ENCODE measurements at places on chromosomes 2 and 18. TPM values are rescaled to one million over a fixed set of nuclear protein-coding genes. Genes with fewer than 3 reads are reported as not detected.

The CCDC74B gene
- 0.51 TPM for total RNA-seq

The DNAH6 gene
- total RNA-seq, result under 0.01 TPM

The GDF7 gene
- 17.2 TPM for total RNA-seq

The OR6B2 gene
- not detected for total RNA-seq

The LRRTM1 gene
- not detected for total RNA-seq

The CCL20 gene
- total RNA-seq, result 0.89 TPM

The C2orf80 gene
- total RNA-seq, result not detected

The HSBP1L1 gene
- total RNA-seq, result 3.4 TPM

The LGALSL gene
- 3.8 TPM for total RNA-seq

The DCDC2C gene
- 0.13 TPM for total RNA-seq

The FRZB gene
- 0.13 TPM for total RNA-seq

The CERS6 gene
- 37.7 TPM for total RNA-seq

The ALKAL2 gene
- total RNA-seq, result not detected

The DIPK1C gene
- not detected for total RNA-seq

The DHRS9 gene
- not detected for total RNA-seq

The TUBA3E gene
- total RNA-seq, result not detected

The RRM2 gene
- 29.1 TPM for total RNA-seq

The LAMA3 gene
- total RNA-seq, result 7.0 TPM

The SCN7A gene
- not detected for total RNA-seq

The DCAF17 gene
- total RNA-seq, result 12.5 TPM

The DNER gene
- total RNA-seq, result under 0.01 TPM

The MRPL30 gene
- total RNA-seq, result 27.2 TPM

The DNAJC5G gene
- total RNA-seq, result 1.0 TPM

The GKN1 gene
- total RNA-seq, result not detected

The C1QL2 gene
- total RNA-seq, result not detected

The HOXD10 gene
- 7.8 TPM for total RNA-seq

The ICA1L gene
- total RNA-seq, result 0.89 TPM

The RMND5A gene
- total RNA-seq, result 81.0 TPM

The PNPT1 gene
- 16.2 TPM for total RNA-seq

The SERPINB3 gene
- not detected for total RNA-seq

The ABCB11 gene
- not detected for total RNA-seq

The SYT4 gene
- total RNA-seq, result not detected

The RESP18 gene
- not detected for total RNA-seq

The MYL1 gene
- not detected for total RNA-seq

The CTAGE1 gene
- not detected for total RNA-seq

The TAF4B gene
- 1.8 TPM for total RNA-seq

The PAX8 gene
- total RNA-seq, result under 0.01 TPM

The RGPD3 gene
- 0.13 TPM for total RNA-seq

The SPP2 gene
- total RNA-seq, result not detected

The CHRNG gene
- not detected for total RNA-seq

The FBXO41 gene
- 0.25 TPM for total RNA-seq

The CEP76 gene
- 13.4 TPM for total RNA-seq

The C2orf72 gene
- total RNA-seq, result not detected

The PIEZO2 gene
- 343 TPM for total RNA-seq

The NGEF gene
- not detected for total RNA-seq

The ARHGAP15 gene
- under 0.01 TPM for total RNA-seq

The APCDD1 gene
- not detected for total RNA-seq

The UCN gene
- total RNA-seq, result 0.13 TPM

The ANO7 gene
- total RNA-seq, result 1.0 TPM

The RAB27B gene
- not detected for total RNA-seq

The CHST9 gene
- not detected for total RNA-seq

The MEP1B gene
- not detected for total RNA-seq

The THSD7B gene
- not detected for total RNA-seq

The PRKAG3 gene
- not detected for total RNA-seq

The ATP8B1 gene
- 18.2 TPM for total RNA-seq

The TMEM163 gene
- 0.13 TPM for total RNA-seq

The CXCR1 gene
- total RNA-seq, result not detected

The EFR3B gene
- 0.39 TPM for total RNA-seq

The HAUS1 gene
- total RNA-seq, result 43.4 TPM

The CWC22 gene
- total RNA-seq, result 10.1 TPM
